NCI-H146 (cell line): ENCODE measurements at places on chromosomes 6 and 20.

- DNase-seq: no peak
Observed at GRCh38 chr6:136474241-136474640, 76.0 kb downstream of the MAP7 start.

GRCh38 chr6:135268740-135269139 lies 87.6 kb downstream of the MYB start:
- DNase-seq: no peak

- no peak for DNase-seq
Observed at GRCh38 chr20:19950042-19950441, 67.1 kb upstream of the NAA20 start.

DNA sequence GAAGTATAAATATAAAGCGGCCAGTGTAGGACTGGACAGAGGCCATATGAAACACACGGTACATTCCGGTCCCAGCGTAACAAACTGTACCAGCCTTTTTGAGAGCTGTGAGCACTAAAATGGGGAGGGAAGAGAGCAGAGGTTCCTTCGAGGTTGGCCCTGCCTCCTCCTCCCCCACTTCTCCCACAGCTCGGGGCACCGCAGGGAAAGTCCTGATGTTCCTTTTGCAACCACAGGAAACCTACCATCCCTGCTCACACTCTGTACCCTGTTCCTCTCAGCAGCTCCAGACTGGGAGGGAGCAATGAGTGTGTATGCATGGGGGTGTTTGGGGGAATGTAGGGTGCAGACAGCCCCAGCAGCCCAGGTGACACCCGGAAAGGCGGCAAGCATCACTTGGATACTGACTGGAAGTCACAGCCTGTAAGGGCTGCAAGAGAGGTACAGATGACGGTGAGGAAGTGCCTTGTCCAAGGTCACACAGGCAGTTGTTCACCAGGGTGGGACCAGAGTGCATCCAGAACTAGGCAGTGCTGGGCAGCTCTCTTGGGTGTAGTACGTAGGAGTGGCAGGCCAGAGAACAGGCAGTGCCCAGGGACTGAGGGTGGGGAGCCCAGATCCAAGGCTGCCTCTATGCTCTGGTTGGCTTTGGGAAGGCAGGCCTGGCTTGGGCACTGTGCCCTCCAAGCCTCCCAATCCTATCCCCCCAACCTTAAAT lies 11.0 kb upstream of the ARMC12 start:
- no peak for DNase-seq

DNA sequence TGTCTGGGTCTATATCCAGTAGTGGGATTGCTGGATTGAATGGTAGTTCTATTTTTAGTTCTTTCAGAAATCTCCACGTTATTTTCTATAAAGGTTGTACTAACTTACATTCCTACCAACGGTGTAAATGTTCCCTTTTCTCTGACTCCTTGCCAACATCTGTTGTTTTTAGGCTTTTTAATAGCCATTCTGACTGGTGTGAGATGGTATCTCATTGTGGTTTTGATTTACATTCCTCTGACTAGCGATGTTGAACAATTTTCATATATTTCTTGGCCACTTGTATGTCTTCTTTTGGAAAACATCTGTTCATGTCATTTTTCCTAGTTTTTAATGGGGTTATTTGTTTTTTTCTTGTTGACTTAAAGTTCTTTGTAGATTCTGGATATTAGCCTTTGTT lies 99.3 kb downstream of the BMP2 start:
- no peak for DNase-seq

DNA sequence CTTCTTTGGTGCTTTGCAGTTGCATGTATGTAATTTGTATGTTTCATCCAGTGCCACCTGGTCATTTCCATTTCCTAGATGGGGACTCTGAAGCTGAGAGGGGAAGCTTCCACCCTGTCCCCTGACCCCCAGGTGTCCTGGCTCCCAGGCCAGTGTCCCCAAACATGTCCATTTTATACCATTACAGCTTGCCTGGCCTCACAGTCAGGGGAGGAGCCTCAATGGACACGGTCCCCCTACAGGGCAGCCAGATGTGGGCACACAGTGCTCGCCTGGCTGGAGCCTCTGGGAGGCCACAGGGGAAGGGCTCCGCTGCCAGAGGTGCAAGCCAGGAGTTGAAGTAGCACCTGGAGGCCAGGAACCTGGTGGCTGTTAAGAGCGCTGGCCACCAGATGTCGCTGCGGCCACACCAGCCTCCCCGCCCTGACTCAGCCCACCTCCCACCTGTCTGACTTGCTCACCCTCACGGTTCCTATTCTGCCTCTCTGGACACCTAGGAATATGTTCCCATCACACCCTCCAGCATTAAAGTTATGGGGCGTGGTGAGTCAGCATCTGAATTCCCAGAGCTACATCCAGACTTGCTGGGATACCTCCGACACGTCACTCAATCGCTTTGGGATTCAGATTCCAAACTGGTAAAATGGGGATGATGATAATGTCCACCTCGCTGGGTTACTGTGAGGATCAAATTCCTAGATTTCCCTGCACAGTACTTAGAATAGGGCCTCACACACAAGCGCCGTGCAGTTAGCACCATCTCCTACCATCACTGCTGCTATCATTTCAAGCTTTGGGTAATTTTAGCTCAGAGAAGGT lies 107.4 kb downstream of the SULF2 start:
- peak; percentile 62 for DNase-seq

GRCh38 chr20:58888521-58889333 lies 36.2 kb downstream of the GNAS start:
- peak; percentile 76 for DNase-seq

DNA sequence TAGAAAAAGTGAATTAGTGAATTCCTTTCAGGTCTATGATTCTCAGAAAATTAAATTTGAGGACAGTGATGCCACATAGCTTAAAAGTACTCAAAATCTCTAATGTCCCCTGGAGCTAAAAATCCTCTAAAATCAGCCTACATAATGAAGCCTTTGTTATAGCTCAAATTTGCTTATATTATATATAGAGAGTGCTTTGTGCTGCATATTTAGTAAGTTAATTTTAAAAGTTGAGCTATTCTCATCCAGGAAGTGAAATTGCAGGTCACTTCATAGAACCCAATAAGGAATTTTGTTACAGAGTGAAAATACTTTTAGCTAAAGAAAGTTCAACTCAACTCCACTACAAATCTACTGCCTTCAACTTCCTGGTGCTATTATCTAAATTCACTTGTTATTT lies 507.5 kb upstream of the MAP3K7 start:
- DNase-seq: no peak

DNA sequence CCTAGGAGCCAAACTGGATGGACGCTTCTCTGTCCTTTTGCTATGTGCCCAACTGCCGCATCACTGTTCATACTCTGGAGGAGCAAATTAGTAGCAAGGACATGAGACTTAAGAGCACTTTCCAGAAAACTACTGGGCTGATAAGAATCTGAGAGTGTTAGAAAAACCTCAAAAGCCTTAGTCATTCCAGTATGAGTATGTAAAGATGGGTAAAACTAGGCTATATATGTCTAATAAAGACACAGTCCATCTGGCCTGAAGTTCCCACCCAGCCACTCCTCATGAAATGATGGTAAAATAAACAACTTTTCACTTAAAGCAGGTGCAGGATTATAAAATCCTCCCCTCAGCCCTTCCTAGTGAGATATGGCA lies 30.6 kb downstream of the SHLD1 start:
- DNase-seq: no peak

DNA sequence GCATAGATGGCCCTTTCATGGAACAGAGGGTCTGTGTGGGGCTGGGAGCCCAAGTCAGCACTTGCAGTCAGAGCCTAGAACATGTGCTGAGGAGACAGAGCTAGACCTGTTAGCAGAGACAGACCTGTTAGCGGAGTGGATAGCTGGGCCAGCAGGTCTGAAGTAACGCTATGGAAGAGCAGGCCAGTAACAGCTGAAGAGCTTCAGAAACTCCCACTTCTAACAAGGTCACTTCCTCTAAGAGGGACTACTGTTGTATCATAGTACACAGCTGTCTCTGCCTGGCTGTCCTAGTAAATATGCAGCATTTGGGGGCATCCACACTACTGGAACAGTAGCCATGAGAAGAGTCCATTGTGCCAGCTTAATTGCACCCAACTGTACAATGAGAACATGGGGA lies 41.2 kb upstream of the POLR1H start:
- no peak for DNase-seq
